ELR (cell line): ENCODE measurements at places on chromosomes 16 and 17.

DNA sequence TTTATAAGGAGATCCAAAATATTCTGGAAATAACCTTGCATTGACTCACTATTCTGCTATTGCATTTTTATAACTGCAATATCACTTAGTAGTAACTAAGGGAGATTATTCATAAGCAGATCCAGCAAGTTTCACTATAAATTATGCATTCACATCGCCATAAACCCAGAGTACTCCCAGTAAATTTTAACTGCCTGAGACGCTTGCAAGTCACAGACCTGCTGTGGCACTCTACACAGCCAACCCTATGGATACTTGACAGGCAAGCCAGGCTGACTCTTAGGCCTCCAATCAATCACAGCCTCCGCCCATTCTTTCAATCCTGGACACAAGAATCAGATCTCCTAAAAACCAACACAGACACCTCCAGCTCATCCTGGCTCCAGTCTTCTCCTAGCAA lies 28.2 kb downstream of the USP31 start:
- DNase-seq, result no peak

GRCh38 chr16:17474572-17474971 lies 3.8 kb upstream of the XYLT1 start:
- DNase-seq, result no peak

- DNase-seq, result no peak
Observed at GRCh38 chr16:30359871-30360170, 4.7 kb upstream of the CD2BP2 start.

DNA sequence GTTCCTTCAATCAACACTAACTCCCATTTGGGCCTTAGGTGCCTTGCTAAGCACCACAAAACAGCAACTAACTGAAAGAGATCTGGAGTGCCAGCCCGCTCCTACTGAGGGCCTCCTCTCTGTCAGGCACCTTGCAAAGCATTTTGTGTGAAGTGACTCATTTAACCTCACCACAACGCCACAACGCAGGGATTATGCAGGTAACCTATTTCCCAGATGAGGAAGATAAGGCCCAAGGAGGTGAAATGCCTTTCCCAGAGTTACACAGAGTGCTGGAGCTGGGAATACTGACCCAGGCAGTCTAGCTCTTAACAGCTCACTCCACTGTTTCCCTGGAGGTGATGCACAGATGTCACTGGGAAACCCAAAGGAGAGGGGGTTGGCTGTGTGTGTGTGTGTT lies 32.8 kb downstream of the DRC3 start:
- DNase-seq, result no peak

DNA sequence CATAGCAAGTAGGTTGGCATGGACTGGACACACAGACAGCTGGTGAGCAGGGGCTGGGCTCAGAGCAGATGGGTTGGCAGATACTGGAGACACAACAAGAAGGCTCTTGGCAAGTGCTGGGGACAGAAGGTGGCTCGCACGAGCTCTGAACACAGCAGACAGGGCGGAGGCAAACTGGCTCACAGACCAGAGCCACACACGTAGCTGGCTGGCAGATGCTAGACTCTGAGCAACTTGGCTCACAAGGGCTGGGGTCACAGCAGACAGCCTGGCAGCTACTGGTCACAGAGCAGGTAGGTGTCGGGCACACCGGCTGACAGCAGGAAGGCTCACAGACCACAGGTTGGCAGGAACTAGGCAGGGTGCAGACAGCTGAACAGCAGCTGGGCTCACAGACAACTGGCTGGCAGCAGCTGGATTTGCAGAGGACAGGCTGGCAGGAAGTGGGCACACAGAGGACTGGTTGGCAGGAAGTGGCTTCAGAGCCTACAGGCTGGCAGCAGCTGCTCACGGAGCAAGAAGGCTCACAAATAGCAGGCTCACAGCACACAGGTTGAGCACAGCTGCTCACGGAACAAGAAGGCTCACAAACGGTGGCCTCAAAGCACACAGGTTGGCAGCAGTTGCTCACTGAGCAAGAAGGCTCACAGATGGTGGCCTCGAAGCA lies 725 bp downstream of the KRTAP16-1 start:
- no peak for DNase-seq

DNA sequence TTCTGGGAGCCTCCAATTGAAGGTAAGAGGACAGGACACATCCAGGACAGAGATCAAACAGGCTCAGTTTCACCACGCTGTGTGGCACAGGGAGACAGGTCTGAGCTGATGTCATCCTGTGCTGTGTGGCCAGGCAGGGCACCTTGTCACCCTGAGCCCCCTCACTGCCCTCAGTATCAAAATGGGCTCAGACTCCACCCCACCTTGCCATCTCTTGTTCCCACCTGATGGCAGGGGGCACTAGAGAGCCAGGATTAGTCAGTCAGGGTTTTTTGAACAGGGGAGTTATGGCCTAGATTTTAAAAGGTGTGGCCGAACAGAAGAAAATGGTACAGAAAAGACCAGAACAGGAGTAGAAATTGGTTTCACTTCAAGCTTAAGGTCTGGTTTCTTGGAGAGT lies 2.6 kb downstream of the KAT2A start:
- peak; percentile 52 for DNase-seq

DNA sequence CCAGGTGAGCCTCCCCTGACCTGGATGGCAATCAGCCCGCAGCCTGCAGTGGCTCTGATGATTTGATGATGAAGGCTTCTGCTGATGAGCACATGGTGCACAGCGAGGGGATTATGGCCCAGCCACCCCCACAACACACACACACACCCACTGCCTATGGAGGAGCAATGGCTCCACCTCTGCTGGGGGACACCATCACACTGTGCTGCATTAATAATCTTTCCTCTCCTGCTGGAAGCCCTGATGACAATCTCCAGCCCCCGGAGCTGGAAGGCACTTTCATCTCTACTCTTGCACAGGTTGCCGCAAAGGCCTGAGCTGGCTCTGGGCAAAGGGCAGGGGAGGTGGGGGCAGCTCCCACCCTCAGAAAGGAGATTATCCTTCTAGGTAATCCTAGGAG lies 79.9 kb downstream of the PLXDC1 start:
- DNase-seq, result no peak

GRCh38 chr17:43368740-43369506 lies 29.9 kb upstream of the ARL4D start:
- peak; percentile 90 for DNase-seq

- DNase-seq, result peak; percentile 61
Observed at GRCh38 chr16:11315510-11315909, 29.7 kb upstream of the RMI2 start.

- DNase-seq, result no peak
Observed at GRCh38 chr17:17492571-17492970, 3.6 kb downstream of the RASD1 start.

GRCh38 chr17:16980061-16980460 lies 8.1 kb upstream of the TNFRSF13B start:
- DNase-seq, result peak; percentile 25
